Naive B cell (primary cell): ENCODE measurements at places on chromosomes 6 and 20. TPM values are rescaled to one million over a fixed set of nuclear protein-coding genes. Genes with fewer than 3 reads are reported as not detected.

Gene CPNE5
- polyA plus RNA-seq, result 105 TPM

Gene LPA
- not detected for polyA plus RNA-seq

Gene BANF2
- not detected for polyA plus RNA-seq

Gene OR2H1
- polyA plus RNA-seq, result not detected

Gene SLC17A2
- polyA plus RNA-seq, result not detected

Gene XKR7
- not detected for polyA plus RNA-seq

Gene ADGRB3
- not detected for polyA plus RNA-seq

Gene TPBG
- polyA plus RNA-seq, result not detected

Gene DLK2
- polyA plus RNA-seq, result 0.39 TPM

Gene PI3
- not detected for polyA plus RNA-seq

Gene VSX1
- not detected for polyA plus RNA-seq

GRCh38 chr6:83068616-83069015 lies 1.1 kb downstream of the DOP1A start:
- no peak for DNase-seq

DNA sequence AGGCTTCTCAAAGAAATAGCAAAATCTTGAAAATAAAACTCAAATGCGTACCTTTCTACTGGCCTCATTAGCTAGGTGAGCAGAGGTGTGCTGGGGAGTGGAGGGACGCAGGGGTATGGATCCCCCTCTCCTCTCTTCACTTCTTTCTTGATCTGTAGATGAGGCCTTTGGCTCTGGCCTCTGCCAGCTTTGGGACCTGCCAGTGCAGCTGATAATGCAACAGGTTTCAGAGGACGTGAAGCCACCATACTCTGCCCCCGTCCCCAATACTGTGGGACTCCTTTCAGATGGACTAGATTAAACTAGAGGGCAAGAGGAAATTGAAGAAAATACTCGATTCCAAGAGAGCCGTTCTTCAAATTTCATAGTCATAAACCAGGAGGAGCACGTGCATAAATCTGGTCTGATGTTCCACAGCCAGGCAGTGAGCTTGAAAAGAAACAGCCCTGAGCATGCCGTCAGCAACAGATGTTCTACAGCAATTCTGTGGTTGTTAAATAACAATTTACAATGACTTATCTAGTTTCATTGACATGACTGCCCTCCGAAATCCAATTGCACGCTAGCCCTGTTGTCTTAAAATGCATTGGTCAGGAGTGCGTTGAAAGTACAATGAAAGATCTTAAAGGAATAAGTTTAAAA lies 245.3 kb upstream of the FOXQ1 start:
- no peak for DNase-seq

- no peak for DNase-seq
Measured at GRCh38 chr6:79702691-79703090, 71.6 kb downstream of the SH3BGRL2 start.

DNA sequence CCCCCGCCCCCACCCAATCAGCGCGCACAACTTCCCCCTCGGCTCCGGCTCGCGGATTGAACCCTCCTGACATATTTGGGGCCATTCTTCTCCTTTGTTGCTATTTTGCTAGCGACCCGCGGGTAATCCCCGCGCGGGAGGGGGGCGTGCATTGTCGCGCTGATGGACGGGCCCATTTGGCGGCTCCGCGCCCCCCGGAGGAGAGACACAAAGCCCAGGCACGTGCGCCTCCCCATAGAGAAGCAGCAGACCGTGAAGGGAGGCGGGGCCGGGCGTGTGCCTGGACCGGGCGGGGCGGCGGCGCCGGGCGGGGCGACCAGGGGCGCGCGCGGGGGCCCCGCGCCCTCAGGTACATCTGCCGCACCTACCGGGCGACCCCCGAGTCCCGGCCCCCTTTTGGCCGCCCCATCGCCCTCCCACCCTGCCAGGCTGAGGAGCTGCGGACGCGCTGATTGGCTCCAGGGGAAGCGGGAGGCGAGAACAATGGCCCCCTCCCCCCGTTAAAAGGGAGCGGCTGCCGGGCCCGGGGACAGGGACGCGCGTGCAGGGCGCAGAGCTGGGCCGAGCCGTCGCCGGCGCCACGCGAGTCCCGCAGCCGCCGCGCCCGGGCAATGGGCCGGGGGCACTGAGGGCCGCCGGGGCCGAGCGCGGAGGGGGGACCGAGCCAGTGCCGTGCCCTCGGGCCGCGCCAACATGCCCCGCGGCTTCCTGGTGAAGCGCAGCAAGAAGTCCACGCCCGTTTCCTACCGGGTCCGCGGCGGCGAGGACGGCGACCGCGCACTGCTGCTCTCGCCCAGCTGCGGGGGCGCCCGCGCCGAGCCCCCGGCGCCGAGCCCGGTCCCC lies at the start of gene INSM1:
Gene INSM1 (plus strand): TSS at position 530 of the 843 bp plus-strand sequence. CDS start 164 bp downstream, at position 694.
- no peak for DNase-seq

GRCh38 chr6:25446830-25447569 lies 167.8 kb downstream of the CARMIL1 start:
- no peak for DNase-seq

GRCh38 chr20:11158146-11158545 lies 484.3 kb upstream of the JAG1 start:
- no peak for DNase-seq

GRCh38 chr6:43770372-43771209 lies 580 bp downstream of the VEGFA start:
- DNase-seq, result peak; percentile 35

GRCh38 chr6:142927904-142928303 lies 17.1 kb downstream of the HIVEP2 start:
- peak; percentile 15 for DNase-seq

DNA sequence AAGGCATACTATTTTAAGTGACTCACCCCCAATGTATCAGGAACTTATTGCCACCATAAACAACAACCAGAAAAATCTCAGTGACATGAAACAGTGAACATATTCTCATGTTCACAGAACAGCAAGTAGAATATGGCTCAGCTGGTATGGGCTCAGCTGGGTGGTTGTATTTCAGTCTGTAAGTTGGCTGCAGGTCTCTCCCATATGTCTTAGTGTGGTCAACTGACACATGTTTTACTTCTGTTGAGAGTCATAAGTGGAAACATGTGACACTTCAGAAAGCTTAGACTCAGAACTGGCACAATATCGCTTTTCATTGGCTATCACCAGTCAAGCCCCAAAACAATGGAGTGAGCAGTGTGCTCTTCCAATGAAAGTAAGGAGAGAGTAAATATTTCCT lies 574.1 kb downstream of the HAO1 start:
- no peak for DNase-seq

DNA sequence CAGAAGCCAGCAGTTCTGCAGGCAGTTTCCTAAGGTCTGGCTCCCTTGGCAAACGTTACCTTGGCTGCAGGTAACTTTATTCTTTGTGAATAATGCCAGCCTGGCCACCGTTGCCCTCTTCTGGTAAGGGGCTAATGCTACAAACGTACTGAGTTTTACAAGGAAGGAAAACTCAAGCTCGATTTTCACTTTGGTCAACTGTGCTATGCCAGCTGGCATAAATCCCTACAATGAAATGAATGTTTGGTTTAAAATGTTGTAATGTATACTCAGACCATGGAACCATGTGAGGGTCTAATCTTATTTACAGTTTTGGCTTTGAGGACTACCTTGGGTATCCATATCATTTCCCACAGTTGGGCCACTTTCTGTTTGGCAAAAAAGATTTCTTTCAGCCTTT lies 101.4 kb downstream of the SLX4IP start:
- DNase-seq, result no peak

- no peak for DNase-seq
Measured at GRCh38 chr6:53671111-53671510, 5.6 kb upstream of the KLHL31 start.

DNA sequence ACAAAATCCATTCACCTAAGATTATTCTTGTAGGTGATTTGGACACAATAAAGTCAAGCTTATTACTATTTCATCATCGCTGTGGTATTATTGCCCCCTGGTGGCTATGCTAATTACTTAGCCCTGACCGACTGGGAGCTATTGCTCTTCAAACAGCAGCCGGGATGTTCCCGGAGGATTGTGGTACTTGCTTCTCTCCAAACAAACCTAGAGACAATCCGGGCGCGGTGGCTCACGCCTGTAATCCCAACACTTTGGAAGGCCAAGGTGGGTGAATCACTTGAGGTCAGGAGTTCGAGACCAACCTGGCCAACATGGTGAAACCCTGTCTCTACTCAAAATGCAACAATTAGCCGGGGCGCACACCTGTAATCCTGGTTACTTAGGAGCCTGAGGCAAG lies 15.4 kb upstream of the STMND1 start:
- no peak for DNase-seq

- DNase-seq, result no peak
Measured at GRCh38 chr20:60046011-60046413, 87.8 kb downstream of the CDH26 start.

GRCh38 chr6:3402310-3403237 lies 54.3 kb downstream of the SLC22A23 start:
- DNase-seq, result no peak

GRCh38 chr6:33071569-33071968 lies 1.9 kb downstream of the HLA-DPA1 start:
- DNase-seq, result no peak

GRCh38 chr6:166902211-166902755 lies 54.1 kb downstream of the RNASET2 start:
- DNase-seq, result no peak
